ENCODE measurements at places on chromosomes 12 and 14. TPM values are rescaled to one million over a fixed set of nuclear protein-coding genes. Genes with fewer than 3 reads are reported as not detected.

GRCh38 chr12:131671871-131672270 lies 39.0 kb upstream of the SFSWAP start:
- DNase-seq: no peak

DNA sequence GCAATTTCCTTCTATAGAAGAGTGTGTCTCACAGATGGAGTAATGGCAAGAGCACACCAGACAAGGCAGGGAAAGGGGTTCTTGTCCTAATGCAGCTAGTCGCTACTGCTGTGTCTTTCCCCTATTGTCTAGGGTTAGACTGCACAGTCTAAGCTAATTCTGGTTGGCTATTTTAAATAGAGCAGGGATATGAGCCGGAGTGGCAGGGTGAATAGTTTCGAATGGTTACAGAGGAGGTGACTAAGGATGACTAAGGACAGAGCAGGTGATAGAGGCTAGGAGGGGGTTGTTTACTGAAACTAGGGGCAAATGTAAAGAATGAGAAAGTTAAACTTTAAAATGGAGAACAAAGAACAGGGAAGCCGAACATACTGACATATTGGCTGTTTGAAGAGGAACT lies 25.6 kb upstream of the CPNE8 start:
- DNase-seq: no peak

CACNA1C gene
- polyA plus RNA-seq: 7.8 TPM

KLHL42 gene
- 36.7 TPM for polyA plus RNA-seq

DIO3 gene
- polyA plus RNA-seq: 0.08 TPM
